ENCODE measurements at places on chromosomes 5 and 9.

DNA sequence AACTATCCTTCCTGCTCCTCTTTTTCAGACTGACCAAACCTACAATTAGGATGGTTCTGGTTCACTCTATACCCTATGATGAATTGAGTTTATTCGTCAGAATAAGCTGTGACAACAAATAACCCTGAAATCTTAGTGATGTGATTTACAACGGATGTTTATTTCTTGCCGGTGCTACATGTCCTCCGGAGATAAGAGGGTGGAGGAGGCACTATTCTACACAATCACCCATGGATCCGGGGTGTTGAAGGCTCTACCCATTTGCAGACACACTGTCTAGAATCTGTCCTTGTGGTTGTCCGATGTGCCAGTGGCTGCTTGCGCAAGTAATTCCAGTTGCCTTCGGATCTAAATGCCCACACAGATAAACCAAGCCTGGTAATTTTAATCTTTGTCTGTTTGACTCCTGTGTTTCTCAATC lies 44.7 kb downstream of the CDC14B start:
- no peak for DNase-seq

GRCh38 chr5:134046801-134047686 lies 42.3 kb upstream of the VDAC1 start:
- no peak for DNase-seq

DNA sequence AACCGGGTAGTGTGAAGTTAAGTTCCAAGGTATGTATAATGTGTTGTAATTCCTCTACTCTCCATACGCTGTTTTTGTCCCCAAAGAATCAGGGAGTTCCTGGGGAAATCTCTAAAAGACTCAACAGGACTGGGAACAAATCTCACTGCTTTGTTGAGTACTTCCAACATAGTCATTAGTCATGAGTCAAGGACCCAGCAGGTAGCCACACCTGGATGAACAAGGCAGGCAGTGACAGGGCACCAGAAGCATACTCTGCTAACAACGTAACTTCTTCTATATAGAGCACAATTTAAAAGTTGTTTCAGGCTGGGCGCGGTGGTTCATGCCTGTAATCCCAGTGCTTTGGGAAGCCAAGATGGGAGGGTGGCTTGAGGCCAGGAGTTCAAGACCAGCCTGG lies 126.8 kb downstream of the SLC1A3 start:
- no peak for DNase-seq

GRCh38 chr5:40278881-40279280 lies 400.8 kb upstream of the PTGER4 start:
- DNase-seq, result no peak

- DNase-seq, result peak; percentile 18
Observed at GRCh38 chr5:58498340-58498942, 7.2 kb downstream of the GAPT start.

DNA sequence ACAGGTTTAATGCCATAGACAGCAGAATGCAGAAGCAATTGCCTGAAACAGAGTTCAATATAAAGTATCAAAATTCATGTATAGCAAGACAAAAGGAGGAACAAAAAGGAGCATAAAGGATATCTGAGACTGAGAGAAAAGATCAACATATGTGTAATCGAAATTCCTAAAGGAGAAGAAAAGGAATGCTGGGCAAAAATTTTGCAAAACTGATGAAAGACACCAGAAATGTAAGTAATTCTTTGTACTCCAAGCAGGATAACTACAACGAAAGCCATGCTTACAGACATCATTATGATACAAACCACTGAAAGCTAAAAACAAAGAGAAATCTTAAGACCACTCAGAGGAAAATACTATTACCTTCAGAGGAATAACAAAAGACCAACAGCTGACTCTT lies 72.8 kb upstream of the MTAP start:
- no peak for DNase-seq

GRCh38 chr5:177369645-177370440 lies 12.1 kb downstream of the RGS14 start:
- DNase-seq, result no peak

- no peak for DNase-seq
Observed at GRCh38 chr9:3858961-3859360, 333.2 kb upstream of the RFX3 start.

- no peak for DNase-seq
Observed at GRCh38 chr5:115944501-115944900, 17.8 kb upstream of the LVRN start.

- DNase-seq, result no peak
Observed at GRCh38 chr5:88671106-88671504, 211.9 kb downstream of the MEF2C start.

GRCh38 chr5:33317271-33317670 lies 123.5 kb upstream of the TARS1 start:
- DNase-seq, result no peak

DNA sequence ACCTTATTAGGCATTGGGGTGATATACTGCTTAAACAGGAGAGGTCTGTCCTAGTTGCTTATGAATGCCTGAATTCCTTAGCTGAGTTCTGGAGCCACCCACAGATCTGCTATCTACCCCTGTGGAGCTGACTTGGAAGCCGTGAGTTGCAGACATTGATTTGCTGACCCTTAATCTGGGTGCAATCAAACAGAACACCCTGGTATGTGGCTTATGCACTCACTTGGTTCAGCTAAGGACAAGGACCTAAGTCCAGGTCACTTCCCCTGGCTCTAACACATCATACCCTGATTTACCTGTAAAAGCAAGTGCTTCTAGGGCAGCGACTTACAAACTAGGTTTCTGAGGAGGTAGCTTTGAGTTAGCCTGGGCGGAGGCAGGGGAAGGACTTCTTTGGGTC lies 41.6 kb upstream of the TLR4 start:
- DNase-seq, result no peak

- DNase-seq, result no peak
Observed at GRCh38 chr5:139772089-139772791, 23.4 kb upstream of the PSD2 start.

- no peak for DNase-seq
Observed at GRCh38 chr5:61394078-61394704, 62.1 kb downstream of the ZSWIM6 start.

GRCh38 chr5:151661968-151662732 lies 24.6 kb downstream of the SPARC start:
- no peak for DNase-seq

Data from NCI-H748 treated with DMSO at 0.1 percent for 48 hours (cell line).